PC-9 (cell line): ENCODE measurements at places on chromosomes 5 and 9. TPM values are rescaled to one million over a fixed set of nuclear protein-coding genes. Genes with fewer than 3 reads are reported as not detected.
A peak's percentile ranks its signal among the peaks of the same experiment; 100 is the strongest.

- peak; percentile 13 for DNase-seq
These were observed 11.1 kb downstream of the OLFM1 start for GRCh38 chr9:135098400-135099105.

DNA sequence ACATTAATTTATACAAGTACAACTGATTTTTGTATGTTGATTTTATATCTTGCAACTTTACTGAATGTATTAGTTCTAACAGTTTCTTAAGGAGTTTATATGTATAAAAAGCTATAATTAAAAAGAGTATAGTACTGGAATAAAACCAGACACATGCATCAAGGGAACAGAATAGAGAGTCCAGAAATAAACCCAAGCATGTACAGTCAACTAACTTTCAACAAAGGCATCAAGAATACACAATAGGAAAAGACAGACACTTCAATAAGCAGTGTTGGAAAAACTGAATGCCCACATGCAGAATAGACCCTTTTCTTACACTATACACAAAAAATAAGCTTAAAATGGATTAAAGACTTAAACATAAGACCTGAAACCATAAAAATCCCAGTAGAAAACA is 170.9 kb downstream of the ICE1 start:
- DNase-seq = no peak

DNA sequence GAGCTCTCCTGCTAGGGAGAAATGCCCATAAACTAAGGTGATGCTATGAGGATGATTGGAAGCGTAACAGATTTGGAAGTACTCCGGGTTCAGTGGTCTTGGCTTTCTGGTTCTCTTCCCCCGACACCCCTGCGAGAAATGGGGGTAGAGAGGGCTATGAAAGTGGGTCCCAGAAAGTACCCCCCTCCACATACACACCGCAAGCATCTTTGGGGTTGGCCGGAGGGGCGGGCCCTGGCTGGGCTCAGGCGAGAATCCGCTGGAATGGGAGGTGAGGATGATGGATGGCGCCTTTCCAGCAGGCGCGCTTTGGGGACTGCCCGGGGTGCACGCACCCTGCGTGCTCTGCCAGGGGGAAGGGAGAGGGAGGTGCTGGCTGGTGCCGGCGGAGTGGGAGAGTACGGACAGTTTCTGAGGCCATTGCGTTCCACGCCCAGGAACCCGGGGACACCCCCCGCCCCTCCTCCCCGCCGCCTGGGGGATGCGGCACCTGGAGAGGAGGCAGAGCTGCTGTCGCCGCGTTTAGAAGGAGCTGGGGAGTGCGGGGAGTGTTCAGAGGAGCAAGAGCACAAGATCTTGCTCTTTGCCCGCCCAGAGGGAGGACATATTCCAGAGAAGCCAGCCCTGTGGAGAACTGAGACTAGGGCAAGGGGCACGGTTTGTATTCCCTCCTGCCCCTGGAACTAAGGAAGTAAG is 1.9 kb downstream of the PCSK5 start:
- peak; percentile 74 for DNase-seq

GRCh38 chr9:123282362-123283047 is 14.1 kb upstream of the STRBP start:
- peak; percentile 68 for DNase-seq

C5orf46 gene
- total RNA-seq = 1.0 TPM in 1 of 2 replicates, not detected in the other

DNA sequence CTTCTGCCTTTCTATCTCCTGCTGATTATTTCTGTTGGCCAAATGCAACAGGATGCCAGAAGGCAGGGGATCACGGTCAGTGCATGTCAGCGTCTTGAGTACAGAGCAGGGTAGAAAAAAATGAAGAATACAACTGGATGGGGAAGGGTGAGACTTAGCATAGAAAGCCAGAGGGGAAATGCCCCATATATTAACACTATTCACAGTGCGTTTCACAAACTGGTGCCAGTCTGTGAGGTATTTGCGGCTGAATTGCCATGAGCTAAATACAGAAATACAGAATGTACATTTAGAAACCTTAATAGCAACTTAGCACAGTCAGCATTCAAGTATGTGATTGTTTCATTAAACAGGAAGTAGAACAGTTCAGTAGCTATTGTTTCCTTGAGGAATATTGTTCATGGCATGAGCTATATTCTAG is 31.0 kb upstream of the SLC1A3 start:
- peak; percentile 59 for DNase-seq

COL15A1 gene
- not detected in 2 replicates for total RNA-seq

- DNase-seq = no peak
These were observed 10.6 kb upstream of the VLDLR start for GRCh38 chr9:2610985-2611384.

GRCh38 chr9:112120030-112120341 is 55.1 kb downstream of the SUSD1 start:
- DNase-seq = no peak

RNF14 gene
- 26.6 and 29.7 TPM in 2 replicates for total RNA-seq

DNA sequence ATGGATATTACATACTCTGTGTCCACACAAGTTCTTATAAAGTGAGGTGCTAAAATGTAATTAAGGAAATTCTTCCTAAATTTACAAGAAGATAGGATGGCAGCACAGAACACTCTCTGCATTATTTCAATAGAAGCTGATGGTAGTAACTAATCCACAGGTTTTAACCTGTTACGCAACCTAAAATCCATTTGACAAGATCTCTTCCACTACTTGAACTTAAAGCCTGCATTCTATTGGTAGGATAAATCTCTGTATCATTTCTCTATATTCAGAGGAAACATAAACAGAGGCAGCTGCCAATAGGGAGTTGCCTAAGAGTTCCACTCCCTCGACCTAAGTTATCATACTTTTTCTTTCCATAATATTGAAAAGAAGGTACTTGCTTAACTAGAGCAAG is 21.6 kb downstream of the CDC37L1 start:
- no peak for DNase-seq

CFAP77 gene
- not detected in 2 replicates for total RNA-seq

DNA sequence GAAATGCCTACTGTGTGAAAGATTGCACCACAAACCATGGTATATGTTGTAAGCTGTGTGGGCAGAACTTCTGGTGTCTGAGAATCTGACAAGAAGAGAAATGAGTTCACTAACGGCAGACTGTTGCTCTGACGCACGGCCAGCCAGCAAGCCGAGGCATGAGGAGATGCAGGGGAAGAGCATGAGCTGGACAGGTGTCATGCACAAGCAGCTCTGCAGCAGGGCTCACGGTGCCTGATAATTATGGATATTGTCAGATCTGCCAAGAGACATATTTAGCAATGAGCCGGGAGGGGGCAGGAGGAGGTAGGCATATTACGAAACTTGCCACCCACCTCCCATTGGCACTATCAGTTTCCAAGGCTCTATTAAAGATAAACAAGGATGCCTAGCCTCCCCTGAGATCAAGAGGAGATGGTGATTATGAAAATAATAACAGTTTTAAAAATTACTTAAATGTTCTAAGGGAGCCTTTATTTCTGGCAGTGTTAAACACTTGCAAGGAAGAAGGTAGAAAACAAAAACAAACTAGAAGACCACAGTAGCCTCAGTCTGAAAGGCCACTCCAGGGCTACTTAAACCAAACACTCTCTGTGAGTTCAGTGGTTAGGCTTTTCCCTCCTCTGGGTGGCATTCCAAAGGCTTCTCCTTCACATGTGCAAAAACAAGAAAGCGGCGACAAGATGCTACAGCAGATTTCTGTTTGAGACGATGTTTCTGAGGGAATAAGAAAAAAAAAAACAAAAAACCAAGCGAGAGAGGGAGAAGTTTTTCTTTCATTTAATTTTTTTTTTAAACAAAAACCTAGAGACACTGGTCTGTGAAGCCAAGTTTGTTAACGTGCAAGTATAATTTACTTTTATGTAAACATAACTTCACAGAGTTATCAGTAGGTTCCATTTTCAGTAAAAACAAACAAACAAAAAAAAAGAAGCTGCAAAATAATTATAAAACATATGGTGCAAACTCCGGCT is 339.5 kb downstream of the BNC2 start:
- DNase-seq = no peak

FAM169A gene
- 2.1 and 3.9 TPM in 2 replicates for total RNA-seq

SPATA31A3 gene
- not detected in 2 replicates for total RNA-seq

GRCh38 chr5:63700241-63700640 is 262.0 kb downstream of the HTR1A start:
- no peak for DNase-seq

DNA sequence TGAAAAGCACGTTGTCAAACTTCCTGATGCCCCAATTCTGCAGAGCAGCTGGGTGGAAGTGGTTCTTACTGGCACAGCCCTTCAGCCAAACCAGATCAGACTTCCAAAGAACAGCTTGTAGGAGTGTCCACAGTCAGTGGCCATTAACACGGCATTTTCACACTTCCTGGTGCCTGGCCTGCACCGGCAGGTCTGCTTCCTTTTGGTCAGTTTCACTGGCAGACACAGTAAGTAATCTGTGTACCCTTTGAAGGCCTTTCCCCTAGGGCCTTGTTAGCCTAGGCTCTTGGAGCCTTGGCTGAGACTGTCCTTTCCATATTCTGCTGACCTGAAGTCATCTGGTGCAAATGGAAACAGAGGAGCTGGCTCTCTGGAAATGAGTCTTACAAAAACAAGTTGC is 297.5 kb upstream of the TNC start:
- no peak for DNase-seq

GRCh38 chr9:12183321-12183720 is 509.9 kb upstream of the TYRP1 start:
- no peak for DNase-seq

DNA sequence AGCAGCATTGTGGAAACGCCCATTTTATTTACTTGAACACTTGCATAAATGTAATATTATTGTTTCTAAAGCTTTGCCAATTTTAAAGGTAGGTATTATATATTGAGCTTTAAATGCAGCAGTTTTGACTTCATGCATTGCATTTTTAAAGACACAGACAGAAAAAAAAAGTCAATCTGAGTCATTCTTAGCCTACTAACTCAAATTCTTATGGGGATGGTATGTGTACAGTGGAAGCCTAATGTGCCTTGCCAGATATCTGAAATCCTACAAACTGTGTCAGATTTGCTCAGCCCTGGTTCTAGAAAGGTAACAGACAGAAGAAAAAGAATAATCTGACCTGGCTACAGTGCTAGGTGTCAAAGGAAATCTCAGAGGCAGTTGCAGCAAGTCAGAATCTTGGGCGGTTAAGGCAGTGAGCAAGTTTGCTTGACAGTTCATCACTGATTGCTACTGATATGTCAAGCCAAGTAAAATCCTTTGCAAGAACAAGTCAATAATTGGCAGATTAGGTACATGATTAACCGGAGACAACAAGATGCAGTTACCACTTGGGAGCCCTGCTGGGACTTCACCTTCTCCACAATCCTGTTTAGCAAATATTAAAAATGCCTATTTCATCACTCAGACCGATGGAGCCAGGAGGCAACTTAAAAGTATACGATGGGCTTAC is 224.8 kb upstream of the WWC1 start:
- no peak for DNase-seq

TAF11L10 gene
- not detected in 2 replicates for total RNA-seq

NEUROG1 gene
- not detected in 2 replicates for total RNA-seq

GRCh38 chr5:170361616-170362015 is 27.6 kb downstream of the KCNMB1 start:
- DNase-seq = no peak

GRCh38 chr9:124779368-124780059 is 2.6 kb downstream of the OLFML2A start:
- DNase-seq = peak; percentile 77

- no peak for DNase-seq
These were observed 19.5 kb upstream of the IRF1 start for GRCh38 chr5:132510076-132510475.

ZNF782 gene
- 7.2 and 11.5 TPM in 2 replicates for total RNA-seq

PLPPR1 gene
- not detected in 2 replicates for total RNA-seq

GRCh38 chr9:13707612-13708576 is 428.4 kb upstream of the MPDZ start:
- no peak for DNase-seq

DNA sequence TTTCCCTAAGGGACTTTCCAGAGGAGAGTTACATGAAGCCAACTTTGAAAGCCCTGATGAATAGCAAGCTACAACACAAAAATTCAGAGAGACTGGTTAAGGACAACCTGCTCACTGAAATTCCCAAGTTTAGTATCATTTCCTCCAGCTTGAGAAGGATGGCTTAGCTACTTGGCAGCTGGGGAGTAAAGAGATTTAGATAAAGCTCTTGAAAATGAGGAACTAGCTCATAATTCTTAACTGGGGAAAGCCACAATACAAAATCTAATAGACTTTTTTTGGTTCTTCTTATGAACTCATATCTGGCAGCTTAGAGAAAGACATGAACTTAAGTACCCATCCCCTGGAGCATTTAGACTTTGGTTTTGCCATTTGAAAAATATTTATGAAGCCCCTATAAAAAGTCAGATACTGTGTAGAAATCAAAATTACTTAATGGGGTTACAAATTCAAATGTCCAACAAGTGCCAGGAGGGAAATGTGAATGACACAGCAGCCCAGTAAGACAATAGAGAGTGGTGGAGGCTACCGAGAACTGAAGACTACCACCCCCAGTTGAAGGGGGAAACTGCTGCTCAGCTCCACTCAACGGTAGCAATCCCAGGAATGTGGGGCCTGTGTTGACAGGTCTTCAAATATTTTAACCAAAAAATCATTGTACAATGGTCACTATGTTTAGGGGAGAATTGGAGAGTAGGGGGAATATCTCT is 79.4 kb upstream of the ADRB2 start:
- no peak for DNase-seq

DNA sequence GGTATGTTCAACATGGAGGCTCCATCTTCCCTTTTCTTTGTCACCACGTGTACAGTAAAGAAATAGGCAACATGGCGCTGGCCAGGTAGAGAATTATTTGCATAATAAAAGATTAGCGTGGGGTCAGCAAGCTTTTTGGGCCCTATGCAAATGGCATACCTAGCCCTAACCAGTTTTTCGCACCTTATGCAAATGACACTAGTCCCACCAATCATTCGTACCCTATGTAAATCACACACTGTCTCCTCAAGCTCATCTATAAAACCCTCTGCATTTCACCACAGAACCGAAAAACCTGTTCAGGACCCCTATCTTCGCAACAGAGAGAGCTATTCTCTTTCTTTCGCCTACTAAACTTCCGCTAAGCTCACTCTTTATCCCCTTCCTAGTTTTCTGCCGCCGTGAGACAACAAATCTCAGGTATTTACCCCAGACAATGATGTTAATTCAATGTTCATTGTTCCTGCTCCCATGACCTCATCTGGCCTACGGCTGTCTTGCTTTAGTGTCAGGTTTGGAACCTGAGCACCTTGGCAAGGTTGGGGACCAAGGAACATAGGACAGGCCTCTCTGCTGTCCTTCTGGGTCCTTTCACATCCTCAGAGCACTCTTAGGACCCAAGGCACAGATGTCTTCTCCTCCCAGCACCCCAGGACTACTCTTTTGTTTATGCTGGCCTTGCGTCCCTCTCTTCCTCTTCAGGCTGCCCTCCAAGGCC is 180.7 kb upstream of the RAI14 start:
- no peak for DNase-seq

AQP3 gene
- total RNA-seq = 9.9 and 15.3 TPM in 2 replicates

GRCh38 chr9:35035851-35036701 is 36.3 kb downstream of the VCP start:
- no peak for DNase-seq
